ENCODE measurements at places on chromosomes 4 and X.
A peak's percentile ranks its signal among the peaks of the same experiment; 100 is the strongest.

- no peak for ATAC-seq
These were observed 140.8 kb downstream of the CPE start for GRCh38 chr4:165519591-165519990.

- no peak for ATAC-seq
These were observed 321.2 kb downstream of the CAMK2D start for GRCh38 chr4:113440371-113440770.

- no peak for ATAC-seq
These were observed 136.8 kb downstream of the KLF8 start for GRCh38 chrX:56368962-56369361.

DNA sequence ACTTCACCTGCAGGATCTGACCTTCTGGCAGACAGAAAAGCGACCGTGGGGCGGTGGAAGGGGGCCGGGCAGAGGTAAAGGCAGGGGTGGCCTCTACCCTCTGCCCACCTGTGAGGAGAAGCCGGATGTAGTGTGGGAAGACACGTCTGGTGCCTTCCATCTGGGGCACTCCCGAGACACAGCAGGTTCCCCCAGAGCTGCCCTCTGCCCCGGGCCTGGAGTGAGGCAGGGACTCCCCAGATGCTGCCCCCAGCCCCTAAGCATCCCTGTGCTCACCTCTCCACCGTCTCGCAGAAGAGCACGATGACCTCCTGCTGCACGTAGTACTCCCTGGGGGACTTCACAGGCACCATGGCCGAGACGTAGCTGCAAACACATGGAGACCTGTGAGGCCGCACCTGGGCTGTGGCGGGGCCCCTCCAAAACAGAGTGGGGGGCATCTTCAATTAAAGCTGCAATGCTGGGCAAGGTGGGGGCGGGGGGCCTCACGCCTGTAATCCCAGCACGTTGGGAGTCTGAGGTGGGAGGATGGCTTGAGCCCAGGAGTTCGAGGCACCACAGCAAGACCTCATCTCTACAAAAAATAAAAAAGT, 75.3 kb upstream of the MXD4 start:
- ATAC-seq = no peak

DNA sequence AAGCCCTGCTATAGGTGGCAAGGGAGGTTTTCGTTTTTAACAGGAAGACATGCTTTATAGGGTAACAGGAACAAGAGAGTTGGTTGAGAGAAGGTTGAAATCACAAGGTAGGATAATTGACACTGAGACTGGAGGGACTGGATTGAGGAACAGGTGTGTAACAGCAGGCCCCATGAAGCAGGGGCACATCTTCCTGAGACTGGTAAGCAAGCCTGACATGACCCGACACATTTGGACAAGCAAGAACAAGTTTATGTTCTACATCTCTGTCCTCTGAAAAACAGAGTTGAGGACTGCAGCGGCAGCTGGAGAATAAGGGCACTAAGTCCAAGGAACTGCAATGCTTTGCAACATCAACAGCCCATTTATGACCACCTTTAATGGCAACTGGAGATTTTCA, 5.2 kb downstream of the RPS4X start:
- no peak for ATAC-seq

- ATAC-seq = no peak
These were observed 180.6 kb upstream of the NUDT6 start for GRCh38 chr4:123102897-123103471.

GRCh38 chrX:5753291-5753690, 475.4 kb downstream of the NLGN4X start:
- no peak for ATAC-seq

- no peak for ATAC-seq
These were observed 38.5 kb downstream of the TRMT44 start for GRCh38 chr4:8478801-8479744.

DNA sequence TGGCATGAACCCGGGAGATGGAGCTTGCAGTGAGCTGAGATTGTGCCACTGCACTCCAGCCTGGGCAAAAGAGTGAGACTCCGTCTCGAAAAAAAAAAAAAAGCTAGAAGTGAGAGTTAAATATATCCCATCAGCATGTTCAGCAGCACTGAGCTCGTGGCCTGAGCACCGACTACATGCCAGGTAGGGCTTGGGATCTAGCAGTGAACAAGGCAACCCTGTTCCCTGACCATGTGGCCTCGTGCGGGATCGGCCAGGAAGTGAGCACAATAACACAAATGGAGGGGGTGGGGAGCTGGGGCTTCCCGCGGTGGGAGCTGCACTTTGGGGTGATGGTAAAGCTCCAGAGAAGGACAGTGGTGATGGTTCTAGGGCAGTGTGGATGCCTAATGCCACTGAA, 193.7 kb upstream of the PSAPL1 start:
- ATAC-seq = no peak

DNA sequence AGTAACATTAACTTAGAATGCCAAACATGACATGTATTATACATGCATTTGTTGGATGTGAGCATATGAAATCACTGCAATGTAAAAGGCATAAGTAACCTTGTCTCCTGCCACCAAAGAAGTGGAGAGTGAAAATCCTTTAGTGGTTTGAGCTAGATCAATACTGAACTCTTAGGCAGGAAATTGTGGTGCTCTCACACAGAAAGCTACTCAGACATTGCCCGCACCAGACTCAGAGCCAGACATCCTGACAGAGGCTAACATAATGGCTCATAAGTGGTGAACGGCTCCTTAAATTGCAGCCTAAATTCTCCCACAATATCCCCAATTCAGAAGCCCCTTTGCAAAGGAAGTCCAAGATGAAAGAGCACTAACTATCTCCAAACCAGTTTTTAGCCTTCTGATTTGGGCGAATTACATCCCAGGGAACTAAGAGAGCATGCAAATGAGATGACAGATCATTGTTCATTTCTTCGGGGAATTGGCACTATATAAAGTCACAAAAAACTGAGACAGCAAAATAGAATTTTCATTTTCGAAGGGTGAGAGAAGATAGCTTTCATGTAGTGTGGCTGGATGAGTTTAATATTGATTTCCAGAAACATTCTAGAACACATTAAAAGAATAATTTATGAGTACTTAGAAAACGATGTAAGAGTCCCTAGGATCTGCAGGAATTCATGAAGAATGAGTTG, 233.6 kb upstream of the RPS6KA3 start:
- ATAC-seq = no peak

GRCh38 chrX:71636438-71637252, 18.3 kb upstream of the CXCR3 start:
- ATAC-seq = peak; percentile 68

DNA sequence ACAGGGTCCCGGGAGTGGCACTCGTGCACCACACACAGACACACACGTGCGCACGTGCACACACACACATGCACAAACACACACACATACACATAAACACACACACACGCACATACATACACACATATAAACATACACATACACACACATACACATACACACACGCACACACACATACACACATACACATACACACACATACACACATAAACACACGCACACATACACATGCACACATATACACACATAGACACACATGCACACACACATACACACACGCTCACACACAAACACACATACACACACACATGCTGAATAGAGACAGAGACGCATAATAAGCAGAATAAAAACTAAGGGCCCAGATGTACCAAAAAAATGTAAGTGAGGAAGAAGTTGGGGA, 332.2 kb upstream of the CXorf51B start:
- no peak for ATAC-seq

GRCh38 chr4:113502906-113503305, 258.6 kb downstream of the CAMK2D start:
- no peak for ATAC-seq

DNA sequence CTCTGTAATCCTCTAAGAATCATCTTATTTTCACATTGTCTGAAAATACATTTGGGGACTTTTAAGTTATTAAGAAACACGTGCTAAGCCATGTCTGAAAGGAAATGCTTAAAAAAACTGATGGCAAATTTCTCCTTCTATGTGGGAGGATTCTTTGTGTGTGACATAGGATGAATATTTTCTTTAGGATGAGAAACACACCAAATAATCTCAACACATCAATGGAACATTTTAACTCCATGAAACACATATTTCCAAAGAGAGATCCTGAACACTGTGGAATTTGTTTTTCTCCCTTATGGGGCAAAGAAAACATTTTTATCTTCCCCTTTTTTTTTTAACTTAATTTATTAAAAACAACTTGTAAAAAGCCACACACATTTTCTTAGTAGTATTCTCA, 153.8 kb upstream of the ANKRD50 start:
- no peak for ATAC-seq

- no peak for ATAC-seq
These were observed 46.9 kb downstream of the KIF4A start for GRCh38 chrX:70336767-70337166.

GRCh38 chr4:70183168-70183939, 12.2 kb upstream of the ODAM start:
- ATAC-seq = no peak

GRCh38 chr4:13007802-13008470, 476.2 kb downstream of the RAB28 start:
- no peak for ATAC-seq

- ATAC-seq = no peak
These were observed 45.9 kb upstream of the ZNF827 start for GRCh38 chr4:145984563-145984962.

DNA sequence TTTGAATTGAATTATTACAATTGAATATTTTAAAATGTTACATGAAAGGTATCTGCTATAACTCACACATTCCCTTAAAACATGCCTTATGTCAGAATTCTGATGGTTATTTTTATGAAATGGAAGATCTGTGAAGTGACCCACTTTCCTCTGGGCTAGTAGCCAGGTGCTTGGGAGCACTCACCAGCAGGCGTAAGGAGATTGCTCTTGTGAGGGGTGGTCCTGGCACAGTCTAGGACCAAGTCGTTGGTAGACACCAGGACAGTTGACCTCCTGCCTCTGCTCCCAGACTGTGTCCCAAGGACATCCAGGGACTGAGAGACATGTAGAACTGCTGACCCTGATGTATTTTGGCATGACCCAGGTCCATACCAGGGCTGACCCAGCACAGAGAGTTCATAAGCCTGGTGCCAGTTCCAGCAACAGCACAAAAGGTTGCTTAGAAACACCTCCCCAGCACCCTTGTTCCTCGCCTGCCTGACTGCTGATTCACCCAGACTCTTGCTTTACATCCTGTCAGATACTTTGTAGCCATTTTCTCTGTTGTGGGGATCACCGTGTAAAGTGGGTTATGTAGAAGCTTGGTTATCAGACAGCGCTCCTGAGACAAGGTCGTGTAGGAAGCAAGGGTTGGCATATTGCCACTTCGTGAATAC, 48.5 kb downstream of the NELFA start:
- ATAC-seq = no peak

GRCh38 chr4:36399762-36400353, 118.4 kb downstream of the DTHD1 start:
- no peak for ATAC-seq
